ENCODE measurements at places on chromosomes 2 and 18.

GRCh38 chr18:23141104-23141999 is 6.1 kb downstream of the CABLES1 start:
- DNase-seq: no peak

GRCh38 chr2:185215497-185215896 is 523.1 kb upstream of the FSIP2 start:
- no peak for DNase-seq

DNA sequence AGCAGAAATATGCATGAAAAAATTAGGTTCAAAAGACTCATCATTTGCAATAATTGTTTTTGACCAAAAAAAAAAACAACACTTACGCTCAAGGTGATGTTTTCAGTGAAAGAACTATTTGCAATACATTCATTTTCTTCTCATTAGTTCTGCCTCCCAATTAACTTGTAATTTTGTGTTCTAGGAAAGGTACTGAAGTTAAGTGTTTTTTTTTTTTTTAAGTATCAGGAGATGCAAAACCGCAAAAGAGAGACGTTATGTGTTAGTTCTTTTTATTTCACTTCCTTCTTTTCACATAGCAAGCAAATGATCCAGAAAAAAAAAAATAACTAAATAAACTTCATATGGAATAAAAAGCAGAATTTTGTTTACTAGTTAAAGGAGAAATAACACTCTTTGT is 735.2 kb upstream of the GCFC2 start:
- DNase-seq: no peak

GRCh38 chr2:122138561-122138960 is 383.1 kb downstream of the TSN start:
- DNase-seq: no peak

DNA sequence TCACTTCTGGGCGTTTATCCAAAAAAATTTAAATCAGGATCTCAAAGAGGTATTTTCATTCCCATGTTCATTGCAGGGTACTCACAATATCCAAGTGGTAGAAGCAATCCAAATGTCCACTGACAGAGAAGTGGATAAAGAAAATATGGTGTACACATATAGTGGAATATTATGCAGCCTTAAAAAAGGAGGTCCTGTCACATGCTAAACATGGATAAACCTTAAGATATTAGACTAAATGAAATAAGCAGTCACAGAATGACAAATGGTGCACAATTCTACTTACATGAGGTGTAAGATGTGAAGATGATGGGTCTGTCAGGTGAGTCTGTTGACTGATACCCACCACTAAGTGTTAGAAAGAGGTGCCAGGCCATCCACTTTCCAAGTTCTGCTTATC is 140.6 kb downstream of the THNSL2 start:
- no peak for DNase-seq

DNA sequence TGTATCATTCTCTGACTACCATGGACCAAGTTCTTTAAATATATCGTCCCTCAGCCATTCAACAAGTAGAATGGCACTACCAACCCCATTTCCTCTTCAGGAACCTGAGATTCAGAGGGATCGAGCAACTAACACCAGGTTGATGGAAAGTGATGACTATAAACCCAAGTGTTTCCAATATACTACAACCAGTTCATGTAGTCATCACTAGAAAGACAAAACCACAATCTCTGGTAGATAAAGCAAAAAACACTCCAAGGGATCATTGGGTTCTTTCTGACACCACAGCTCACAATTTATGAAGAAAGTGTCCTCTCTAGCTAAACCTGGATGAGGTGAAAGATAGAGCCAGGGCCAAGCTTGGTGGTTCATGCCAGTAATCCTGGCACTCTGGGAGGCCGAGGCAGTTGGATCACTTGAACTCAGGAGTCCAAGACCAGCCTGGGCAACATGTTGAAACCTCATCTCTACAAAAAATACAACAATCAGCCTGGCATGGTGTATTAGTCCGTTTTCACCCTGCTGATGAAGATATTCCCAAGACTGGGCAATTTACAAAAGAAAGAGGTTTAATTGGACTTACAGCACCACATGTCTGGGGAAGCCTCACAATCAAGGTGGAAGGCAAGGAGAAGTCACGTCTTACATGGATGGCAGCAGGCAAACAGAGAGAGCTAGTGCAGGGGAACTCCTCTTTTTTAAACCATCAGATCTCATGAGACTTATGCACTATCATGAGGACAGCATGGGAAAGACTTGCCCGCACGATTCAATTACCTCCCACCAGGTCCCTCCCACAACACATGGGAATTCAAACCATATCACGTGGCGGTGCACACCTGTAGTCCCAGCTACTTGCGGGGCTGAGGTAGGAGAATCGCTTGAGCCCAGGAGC is 2.2 kb downstream of the CD226 start:
- peak; percentile 85 for DNase-seq

DNA sequence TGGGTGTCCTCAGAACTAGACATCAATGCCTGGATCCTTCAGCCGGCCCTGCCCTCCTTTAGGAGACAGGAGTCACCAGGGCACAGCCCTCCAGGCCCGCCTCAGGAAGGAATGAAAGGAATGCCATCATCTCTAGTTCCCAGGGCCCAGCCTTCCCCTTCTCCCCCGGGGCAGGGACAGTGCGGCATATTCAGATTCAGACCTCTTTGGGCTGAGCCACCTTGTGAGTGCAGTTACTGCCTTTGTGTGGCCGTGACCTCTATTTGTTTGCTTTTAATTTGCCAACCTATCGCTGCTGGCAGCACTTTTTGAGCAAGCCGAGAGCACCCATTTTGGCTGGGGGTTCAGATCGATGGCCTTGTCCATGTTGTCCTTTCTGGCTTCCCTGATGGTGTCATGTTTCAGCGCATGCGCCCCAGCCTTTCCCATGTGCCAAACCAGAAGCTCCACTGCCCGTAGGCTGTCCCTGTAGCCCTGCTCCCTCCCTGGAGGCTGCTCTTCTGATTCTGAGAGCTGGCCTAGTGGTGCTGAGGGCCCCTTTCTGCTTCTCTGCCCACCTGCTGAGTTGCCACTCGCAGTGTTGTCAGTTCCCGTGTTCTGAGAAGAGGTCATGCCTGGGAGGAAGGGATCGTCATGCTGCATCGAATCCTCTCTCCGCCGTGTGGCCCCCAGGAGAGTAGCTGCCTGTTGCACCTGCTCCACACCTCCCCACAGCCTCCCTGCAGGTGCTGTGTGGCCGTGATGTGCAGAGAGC is 10.9 kb downstream of the ANKRD23 start:
- DNase-seq: no peak

GRCh38 chr18:33583901-33584300 is 5.9 kb downstream of the ASXL3 start:
- DNase-seq: no peak

DNA sequence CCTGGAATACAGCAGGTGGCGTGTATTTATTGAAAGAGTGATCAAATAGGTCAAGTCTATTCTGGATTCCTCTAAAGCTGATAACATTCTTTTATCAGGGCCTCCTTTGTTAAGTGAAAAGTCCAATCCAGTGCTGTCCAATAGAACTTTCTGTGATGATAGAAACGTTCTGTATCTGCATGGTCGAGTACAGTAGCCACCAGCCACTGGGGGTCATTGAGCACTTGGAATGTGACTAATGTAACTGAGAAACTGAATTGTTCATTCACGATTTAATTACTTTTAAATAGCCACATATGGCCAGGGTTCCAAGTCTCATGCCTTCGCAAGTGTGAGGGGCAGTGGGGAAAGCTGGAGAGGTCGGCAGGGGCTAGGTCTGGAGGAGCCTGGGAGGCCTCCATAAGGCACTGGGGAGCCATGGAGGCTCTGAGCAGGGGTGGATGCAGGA is 20.5 kb downstream of the SH2D6 start:
- DNase-seq: no peak

DNA sequence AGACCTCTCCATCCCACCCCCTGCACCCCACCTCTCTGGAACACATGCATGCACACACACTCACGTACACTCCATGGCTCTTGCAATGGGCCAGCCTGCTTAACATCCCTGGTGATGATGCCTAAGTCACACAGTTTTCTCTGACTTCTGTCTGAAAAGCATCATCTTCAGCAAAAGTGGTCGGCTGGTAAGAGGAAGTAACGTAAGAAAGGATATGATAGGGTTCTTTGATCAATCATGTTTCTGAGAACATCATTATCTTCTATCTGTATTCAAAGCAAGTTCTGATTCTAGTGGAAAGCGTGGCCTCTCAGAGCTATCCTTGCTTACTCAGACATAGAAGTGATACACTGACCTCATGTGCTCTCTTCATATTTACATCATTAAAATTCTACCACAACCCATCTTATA is 11.4 kb upstream of the NDUFV2 start:
- DNase-seq: peak; percentile 87

DNA sequence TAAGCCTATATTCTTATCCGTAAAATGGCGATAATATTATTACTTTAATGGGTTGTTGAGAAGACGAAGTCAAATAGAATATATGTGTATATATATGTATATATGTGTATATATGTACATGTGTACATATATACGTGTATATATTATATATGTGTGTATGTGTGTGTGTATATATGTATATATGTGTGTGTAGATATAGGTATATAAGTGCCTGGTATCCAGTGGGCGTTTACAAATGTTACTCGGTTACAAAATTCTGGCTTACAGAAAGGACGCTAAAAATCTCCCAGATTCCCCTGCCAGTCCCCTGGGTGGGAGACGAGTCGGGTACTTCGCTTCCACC is 295 bp upstream of the MTX2 start:
- no peak for DNase-seq

DNA sequence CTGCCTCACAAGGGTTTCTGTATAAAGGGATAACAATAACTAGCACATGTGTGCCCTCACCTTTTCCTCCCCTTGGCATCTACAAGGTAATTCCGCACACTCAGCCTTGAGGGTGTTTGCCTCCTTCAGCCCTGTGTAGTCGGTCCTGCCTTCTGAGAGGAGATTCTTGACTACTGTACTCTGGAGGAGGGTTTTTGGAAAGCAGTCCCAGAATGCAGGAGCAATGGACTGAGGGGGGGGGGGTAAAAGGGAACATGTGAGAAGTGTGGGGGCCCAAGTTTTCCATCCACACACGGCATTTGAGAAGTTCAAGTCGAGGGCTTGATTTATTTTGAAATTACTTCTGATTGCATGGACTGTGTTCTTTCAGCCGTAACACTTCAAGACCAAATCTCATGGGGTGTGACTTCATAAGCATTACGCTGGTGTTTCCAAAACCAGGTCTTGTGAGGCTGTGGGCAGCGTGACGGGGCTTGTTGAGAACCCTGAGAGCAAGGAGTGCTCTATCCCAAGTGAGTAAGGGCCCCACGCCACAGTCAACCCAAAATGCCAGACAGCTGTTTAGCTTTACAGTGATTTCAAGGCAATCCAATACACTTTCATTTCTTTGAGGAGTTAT is 198.7 kb upstream of the MEIS1 start:
- DNase-seq: no peak

GRCh38 chr18:54233228-54233625 is 8.8 kb upstream of the MBD2 start:
- DNase-seq: no peak

GRCh38 chr2:233871432-233871831 is 3.2 kb upstream of the MSL3B start:
- no peak for DNase-seq

DNA sequence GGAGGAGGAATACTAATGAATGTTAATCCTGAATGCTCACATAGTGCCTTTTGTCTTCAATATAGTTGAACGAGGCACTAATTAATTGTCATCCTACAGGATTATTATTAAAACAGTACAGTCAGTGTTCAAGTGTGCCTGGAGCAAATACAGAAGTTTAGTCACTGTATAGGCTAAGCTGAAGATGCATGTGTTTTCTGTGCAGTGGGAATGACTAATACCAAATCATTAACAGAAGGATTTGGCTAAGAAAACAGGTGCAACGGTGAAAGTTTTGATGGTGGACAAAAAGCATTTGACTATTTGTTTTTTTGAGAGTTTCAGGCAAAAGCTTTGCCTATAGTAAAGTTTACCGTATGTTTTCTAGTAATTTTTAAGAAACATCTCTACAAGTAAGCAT is 62.8 kb downstream of the DCC start:
- DNase-seq: no peak

DNA sequence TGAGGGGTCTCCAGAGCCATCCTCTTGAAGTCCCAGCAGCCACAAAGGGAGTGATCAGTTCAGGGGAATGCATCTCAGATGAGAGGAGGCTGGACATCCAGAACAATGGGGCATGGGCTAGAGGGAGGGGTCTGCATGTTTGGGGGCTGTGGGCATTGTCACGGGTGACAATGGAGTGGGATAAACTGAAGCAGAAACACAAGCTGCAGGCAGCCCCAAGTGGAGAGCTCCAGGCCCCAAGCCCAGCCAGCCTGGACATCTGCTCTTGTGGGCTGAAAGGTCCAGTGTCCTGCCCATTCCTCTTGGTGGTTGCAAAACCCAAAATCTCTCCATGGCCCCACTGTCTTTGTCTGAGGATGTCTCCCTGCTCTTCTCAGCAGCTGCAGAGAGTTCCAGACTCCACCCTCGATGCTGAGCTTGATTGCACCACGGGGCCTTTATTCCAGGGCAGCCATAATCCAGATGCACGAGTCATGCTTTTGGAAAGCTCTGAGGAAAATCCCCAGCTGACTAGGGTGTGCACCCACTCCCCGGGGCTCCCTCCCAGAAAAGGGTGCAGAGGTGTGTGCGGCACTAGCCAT is 149.4 kb downstream of the TNS1 start:
- DNase-seq: no peak

DNA sequence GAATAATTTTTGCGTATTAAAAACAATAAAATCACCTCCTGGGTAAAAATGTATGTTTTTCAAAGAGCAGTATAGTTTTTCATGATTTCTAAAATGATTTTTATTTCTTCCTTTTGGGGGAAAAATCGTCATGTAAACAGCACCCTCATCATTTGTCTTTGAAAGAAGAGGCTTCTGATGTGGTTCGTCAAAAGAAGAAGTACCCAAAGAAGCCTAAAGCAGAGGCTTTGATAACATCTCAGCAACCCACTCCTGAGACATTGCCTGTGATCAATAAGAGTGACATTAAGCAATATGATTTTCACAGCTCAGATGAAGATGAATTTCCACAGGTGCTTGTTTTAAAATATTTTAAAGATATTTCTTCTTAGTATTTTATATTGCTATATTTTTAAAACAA is 110.2 kb upstream of the KIF5C start:
- no peak for DNase-seq

GRCh38 chr2:172423160-172423559 is 4.2 kb upstream of the ITGA6 start:
- peak; percentile 33 for DNase-seq

GRCh38 chr2:174963437-174964400 is 41.5 kb downstream of the CHN1 start:
- DNase-seq: no peak

DNA sequence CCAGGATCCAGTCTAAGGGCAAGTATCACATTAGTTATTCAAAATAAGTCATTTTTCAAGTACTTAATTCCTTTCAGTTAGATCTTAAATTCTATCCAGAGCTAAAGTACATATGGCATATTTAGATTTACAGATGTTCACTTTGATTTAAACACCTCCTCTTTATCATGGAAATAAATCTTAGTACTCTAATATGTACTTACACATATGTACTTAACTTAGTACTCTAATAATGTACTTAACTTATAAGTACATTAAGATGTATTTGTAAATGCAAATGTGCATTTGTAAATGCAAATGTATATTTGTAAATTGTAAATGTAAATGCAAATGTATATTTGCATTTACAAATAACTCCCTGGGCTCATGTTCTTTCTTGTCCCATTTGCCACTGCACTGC is 14.6 kb downstream of the PIGN start:
- no peak for DNase-seq

Data from activated CD4-positive, alpha-beta T cell treated with anti-CD3 and anti-CD28 coated beads, Interleukin-10, Interleukin-2, amounts not matched to agents 100 ng/mL and 50 ng/mL, durations not matched to agents 16 hours and 8 hours (primary cell).